Aortic smooth muscle cell (primary cell): ENCODE measurements at places on chromosomes 3 and 15. TPM values are rescaled to one million over a fixed set of nuclear protein-coding genes. Genes with fewer than 3 reads are reported as not detected.

BOC gene
- total RNA-seq: 2.3 and 5.0 TPM in 2 replicates

VPS8 gene
- 52.2 and 55.2 TPM in 2 replicates for total RNA-seq

FANCD2OS gene
- not detected in 2 replicates for total RNA-seq

DUOXA2 gene
- total RNA-seq: not detected in 2 replicates

CPN2 gene
- total RNA-seq: not detected in 2 replicates

RTP4 gene
- 0.79 and 0.99 TPM in 2 replicates for total RNA-seq

AGBL1 gene
- total RNA-seq: not detected in 2 replicates

INKA1 gene
- 8.7 and 20.5 TPM in 2 replicates for total RNA-seq

MUSTN1 gene
- not detected in 2 replicates for total RNA-seq

SLC22A13 gene
- total RNA-seq: 0.13 and 0.31 TPM in 2 replicates

CD80 gene
- 0.13 TPM in 1 of 2 replicates, not detected in the other for total RNA-seq

UTS2B gene
- 0.66 and 0.68 TPM in 2 replicates for total RNA-seq

LINGO1 gene
- under 0.01 TPM in 2 replicates for total RNA-seq

DNAH12 gene
- under 0.01 and 0.12 TPM in 2 replicates for total RNA-seq

EBLN2 gene
- total RNA-seq: 3.5 and 3.6 TPM in 2 replicates

GOLGA8Q gene
- 1.7 and 2.0 TPM in 2 replicates for total RNA-seq

SPINK8 gene
- total RNA-seq: not detected in 2 replicates

UBAP1L gene
- 1.2 TPM in 2 replicates for total RNA-seq

APBA2 gene
- total RNA-seq: 11.5 and 14.7 TPM in 2 replicates

MEGF11 gene
- total RNA-seq: not detected in 2 replicates

AP4E1 gene
- 11.3 and 11.4 TPM in 2 replicates for total RNA-seq
